ENCODE measurements at places on chromosomes 4 and X. TPM values are rescaled to one million over a fixed set of nuclear protein-coding genes. Genes with fewer than 3 reads are reported as not detected.

GRCh38 chr4:76799140-76799539 is 98.8 kb downstream of the SOWAHB start:
- H3K4me1 ChIP-seq, result peaks cover 17% of the 10 kb centered on the region
- H3K27me3 ChIP-seq, result no peaks in the 10 kb centered on the region
- H3K36me3 ChIP-seq, result no peaks in the 10 kb centered on the region

- DNase-seq, result no peak
- H3K4me3 ChIP-seq, result no peak overlapping the region
- H3K4me1 ChIP-seq, result peaks cover 8% of the 10 kb centered on the region
- H3K27me3 ChIP-seq, result no peaks in the 10 kb centered on the region
- no peaks in the 10 kb centered on the region for H3K36me3 ChIP-seq
Observed at GRCh38 chr4:150771382-150771781, 189.4 kb downstream of the MAB21L2 start.

GRCh38 chr4:84697615-84698201 is 114.8 kb downstream of the CDS1 start:
- no peak overlapping the region for H3K4me3 ChIP-seq
- no peaks in the 10 kb centered on the region for H3K27me3 ChIP-seq
- H3K36me3 ChIP-seq, result peaks cover 70% of the 10 kb centered on the region
- H3K27ac ChIP-seq, result no peak overlapping the region

DNA sequence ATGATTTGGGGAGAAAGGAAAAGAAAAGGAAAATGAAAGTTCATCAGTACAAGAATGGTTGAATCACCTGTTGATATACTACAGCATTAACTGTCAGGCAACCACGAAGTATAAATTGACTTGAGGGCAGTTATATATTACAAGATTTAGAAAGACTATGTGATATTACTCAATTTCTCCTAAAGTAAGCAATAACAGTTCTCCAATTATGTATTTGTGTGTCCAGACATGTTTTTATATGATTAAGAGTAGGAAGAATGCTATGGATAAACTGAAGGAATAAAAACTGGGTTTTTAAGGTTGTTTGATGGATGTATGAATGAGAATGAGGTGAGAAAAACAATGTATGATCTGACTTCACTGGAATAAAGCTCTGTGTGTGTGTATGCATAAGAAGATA is 2234.4 kb downstream of the ARAP2 start:
- no peaks in the 10 kb centered on the region for H3K36me3 ChIP-seq
- DNase-seq, result no peak
- no peak overlapping the region for H3K4me3 ChIP-seq
- H3K27ac ChIP-seq, result no peak overlapping the region
- H3K4me1 ChIP-seq, result no peaks in the 10 kb centered on the region
- H3K27me3 ChIP-seq, result no peaks in the 10 kb centered on the region

The HSFX3 gene
- not detected for total RNA-seq

DNA sequence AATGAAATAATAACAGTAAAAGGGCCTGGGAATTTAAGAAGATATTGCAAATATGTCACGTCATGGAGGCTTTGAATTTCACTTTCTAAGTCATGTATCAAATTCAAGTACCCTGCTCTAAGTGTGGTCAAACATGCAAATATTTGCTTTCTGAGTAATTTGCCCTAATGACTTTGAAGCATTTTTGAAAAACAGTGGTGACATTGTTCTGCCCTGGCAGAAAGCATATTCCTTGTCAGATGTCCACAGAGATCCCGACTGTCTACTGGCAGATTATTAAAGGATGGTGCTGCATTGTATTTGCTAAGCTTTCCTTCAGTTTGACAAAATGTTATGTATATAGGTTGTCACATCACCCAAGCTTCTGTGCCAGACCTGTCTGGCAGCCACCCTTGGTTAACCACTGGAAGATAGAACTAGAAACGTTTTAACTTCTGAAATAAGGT is 92.5 kb downstream of the ANK2 start:
- H3K27me3 ChIP-seq, result no peaks in the 10 kb centered on the region
- peaks cover 36% of the 10 kb centered on the region for H3K4me1 ChIP-seq
- H3K4me3 ChIP-seq, result no peak overlapping the region
- no peak for DNase-seq
- peak overlapping the region; percentile 61 for H3K27ac ChIP-seq
- no peaks in the 10 kb centered on the region for H3K36me3 ChIP-seq

The ARSD gene
- total RNA-seq, result 14.7 TPM

The SATL1 gene
- 0.18 TPM for total RNA-seq

The CNKSR2 gene
- not detected for total RNA-seq

The NOX1 gene
- total RNA-seq, result not detected

The MAGEH1 gene
- total RNA-seq, result 28.2 TPM

The KCTD8 gene
- not detected for total RNA-seq

DNA sequence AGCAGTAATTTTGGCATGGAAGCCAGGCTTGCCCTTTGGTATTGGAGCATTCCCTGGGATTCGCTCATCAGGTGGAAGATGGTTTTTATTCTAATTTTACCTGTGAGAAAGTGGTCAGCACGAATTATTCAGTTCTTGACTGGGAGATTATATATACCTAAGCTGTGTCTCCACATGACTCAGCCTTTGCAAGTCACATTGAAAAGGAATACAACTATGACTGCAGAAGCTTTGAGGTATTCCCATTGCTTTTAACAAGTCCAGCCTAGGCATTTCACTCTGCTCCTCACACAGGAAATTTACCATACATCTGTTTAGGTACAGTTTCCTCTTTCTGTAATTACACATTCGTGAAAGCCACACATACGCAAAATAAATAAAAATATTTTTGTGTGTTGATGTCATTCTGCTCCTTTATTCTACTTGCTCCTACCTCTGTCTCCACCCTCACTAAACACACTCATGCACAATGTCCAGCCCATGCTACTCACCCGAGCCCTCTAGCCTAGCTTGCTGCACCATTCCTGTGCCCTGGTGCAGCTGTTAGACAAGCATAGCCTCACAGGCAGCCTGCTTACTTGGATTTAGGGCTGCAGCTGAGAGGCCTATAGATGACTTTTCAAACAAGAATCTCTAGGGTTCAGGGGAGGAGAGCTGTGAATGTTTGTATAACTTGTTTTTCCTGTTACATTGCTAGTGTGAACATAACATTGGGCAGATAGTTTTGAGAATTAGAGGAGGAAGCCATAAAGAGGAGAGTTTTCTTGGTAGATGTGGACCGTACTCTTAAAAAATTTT is 504.4 kb upstream of the FAT1 start:
- DNase-seq, result no peak
- H3K36me3 ChIP-seq, result no peaks in the 10 kb centered on the region
- no peak overlapping the region for H3K27ac ChIP-seq
- peaks cover 16% of the 10 kb centered on the region for H3K4me1 ChIP-seq
- H3K27me3 ChIP-seq, result no peaks in the 10 kb centered on the region

- no peaks in the 10 kb centered on the region for H3K4me1 ChIP-seq
- no peaks in the 10 kb centered on the region for H3K36me3 ChIP-seq
- no peaks in the 10 kb centered on the region for H3K27me3 ChIP-seq
- no peak overlapping the region for H3K4me3 ChIP-seq
Observed at GRCh38 chrX:68343551-68343950, 89.7 kb downstream of the OPHN1 start.

DNA sequence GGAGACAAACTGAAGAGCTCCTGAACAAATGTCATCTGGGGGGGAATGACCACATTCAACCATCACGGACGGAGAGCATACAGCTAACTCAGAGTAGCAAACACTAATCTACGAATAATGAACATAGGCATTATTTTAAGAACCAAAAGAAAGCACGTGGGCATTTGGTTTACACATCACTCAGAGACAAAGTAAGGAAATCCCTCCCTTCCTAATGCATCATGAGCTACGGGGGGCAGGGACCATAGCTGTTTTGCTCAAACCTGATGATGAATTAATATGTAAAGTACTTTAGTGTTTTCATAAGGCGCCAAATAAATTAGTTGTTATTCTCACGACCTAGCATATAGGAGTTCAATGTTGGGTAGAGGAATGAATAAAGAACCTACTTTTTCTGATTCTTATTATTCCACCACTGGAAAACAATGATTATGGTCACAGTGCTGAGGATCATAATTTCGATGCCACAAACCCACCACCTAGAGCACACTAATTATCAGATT is 11.7 kb upstream of the TMEM156 start:
- DNase-seq, result no peak
- peaks cover 12% of the 10 kb centered on the region for H3K36me3 ChIP-seq
- H3K27me3 ChIP-seq, result no peaks in the 10 kb centered on the region
- peaks cover 53% of the 10 kb centered on the region for H3K4me1 ChIP-seq

The PRRG1 gene
- total RNA-seq, result 23.4 TPM

DNA sequence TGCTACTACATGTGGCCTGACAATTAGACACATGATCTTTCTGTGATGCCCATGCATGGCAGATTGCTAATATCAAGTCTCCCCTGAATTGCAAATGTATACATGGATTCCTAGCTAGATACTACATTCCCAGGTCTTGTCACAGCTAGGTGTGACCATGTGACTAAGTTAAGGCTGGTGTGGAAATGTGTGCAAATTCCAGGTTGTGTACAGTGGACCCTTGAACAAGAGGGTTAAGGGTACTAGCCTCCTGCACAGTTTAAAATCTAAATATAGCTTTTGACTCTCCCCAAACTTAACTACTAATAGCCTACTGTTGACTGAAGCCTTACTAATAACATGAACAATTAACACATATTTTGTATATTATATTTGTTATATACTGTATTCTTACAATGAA is 48.4 kb downstream of the HSD17B13 start:
- no peaks in the 10 kb centered on the region for H3K36me3 ChIP-seq
- H3K4me1 ChIP-seq, result no peaks in the 10 kb centered on the region
- no peak overlapping the region for H3K27ac ChIP-seq
- DNase-seq, result no peak
- H3K4me3 ChIP-seq, result no peak overlapping the region

The HSFX4 gene
- not detected for total RNA-seq

GRCh38 chr4:170868170-170868569 is 778.4 kb upstream of the AADAT start:
- H3K36me3 ChIP-seq, result no peaks in the 10 kb centered on the region
- H3K4me1 ChIP-seq, result no peaks in the 10 kb centered on the region
- no peak overlapping the region for H3K27ac ChIP-seq
- no peak overlapping the region for H3K4me3 ChIP-seq

DNA sequence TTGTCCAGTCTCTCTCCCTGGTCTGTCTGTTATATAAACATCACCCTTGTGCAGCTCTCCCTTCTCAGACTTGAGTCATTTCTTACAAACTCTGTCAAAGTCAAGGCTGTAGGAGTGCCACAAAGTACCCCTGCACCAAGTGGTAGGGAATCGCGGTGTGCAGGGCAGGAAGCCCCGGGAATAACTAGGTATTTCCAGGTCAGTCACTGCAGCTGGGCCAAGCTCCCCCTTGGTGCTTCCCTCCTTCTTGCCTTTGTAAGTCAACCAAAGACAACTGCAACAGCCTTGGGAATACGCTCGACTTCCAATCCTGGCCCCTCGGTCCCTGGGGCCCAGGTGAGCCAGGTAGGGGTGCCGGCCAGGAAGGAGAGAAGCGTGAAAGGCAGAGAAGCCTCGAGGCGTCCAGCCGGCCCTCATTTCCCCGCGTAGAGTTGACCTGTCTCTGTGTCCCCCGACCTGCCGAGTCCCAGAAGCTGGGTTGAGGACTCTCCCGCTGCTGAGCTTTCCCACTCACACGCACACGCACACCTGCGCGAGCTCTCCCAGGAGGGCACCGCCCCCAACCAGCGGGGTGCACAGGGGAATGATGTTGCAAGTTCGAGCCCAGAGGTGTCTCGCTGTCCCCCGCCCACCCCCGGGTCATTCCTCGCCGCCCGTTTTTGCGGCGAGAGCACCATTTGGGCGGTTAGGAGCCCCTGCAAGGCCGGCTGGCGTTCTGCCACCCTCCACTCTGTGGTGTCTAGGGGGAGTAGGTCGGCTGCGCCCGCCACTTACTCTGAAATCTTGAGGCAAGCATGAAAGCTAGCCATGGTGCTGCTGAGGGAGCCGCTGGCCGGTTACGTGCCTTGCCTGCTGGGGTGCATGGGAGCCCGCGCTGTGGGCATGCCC is 22.8 kb upstream of the KIAA1210 start:
- H3K4me1 ChIP-seq, result no peaks in the 10 kb centered on the region
- no peak overlapping the region for H3K4me3 ChIP-seq
- no peaks in the 10 kb centered on the region for H3K27me3 ChIP-seq
- no peak overlapping the region for H3K27ac ChIP-seq
- H3K36me3 ChIP-seq, result no peaks in the 10 kb centered on the region
- no peak for DNase-seq

The NPNT gene
- total RNA-seq, result not detected

The PDLIM3 gene
- 87.3 TPM for total RNA-seq

- no peaks in the 10 kb centered on the region for H3K36me3 ChIP-seq
- H3K4me1 ChIP-seq, result no peaks in the 10 kb centered on the region
- H3K27ac ChIP-seq, result no peak overlapping the region
- DNase-seq, result no peak
Observed at GRCh38 chrX:150504397-150505182, 63.8 kb upstream of the MTM1 start.

DNA sequence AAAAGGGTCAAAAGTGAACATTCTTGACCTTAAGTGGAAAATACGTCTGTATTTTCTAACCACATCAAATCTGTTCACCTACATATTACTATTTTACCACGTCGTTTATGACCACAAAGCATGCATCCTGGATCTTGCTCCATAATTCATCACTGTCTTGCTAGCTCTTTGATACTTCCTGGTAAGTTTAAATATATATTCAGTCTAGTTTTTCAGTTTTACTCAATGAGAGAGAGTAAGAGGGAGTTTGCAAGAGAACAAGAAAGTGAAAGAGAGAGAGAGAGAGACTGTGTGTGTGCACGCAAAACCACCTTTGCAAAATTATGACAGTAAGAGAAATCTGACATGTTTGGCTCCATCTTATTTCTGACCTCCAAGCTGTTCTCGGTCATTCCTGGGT is 173.7 kb upstream of the GALNTL6 start:
- H3K27me3 ChIP-seq, result no peaks in the 10 kb centered on the region
- DNase-seq, result no peak
- H3K27ac ChIP-seq, result no peak overlapping the region
- no peak overlapping the region for H3K4me3 ChIP-seq
- no peaks in the 10 kb centered on the region for H3K4me1 ChIP-seq

The PFKFB1 gene
- total RNA-seq, result not detected

- peak; percentile 54 for DNase-seq
- no peaks in the 10 kb centered on the region for H3K36me3 ChIP-seq
- H3K4me1 ChIP-seq, result peaks cover 26% of the 10 kb centered on the region
- no peaks in the 10 kb centered on the region for H3K27me3 ChIP-seq
Observed at GRCh38 chr4:102623622-102624021, 122.5 kb downstream of the NFKB1 start.

DNA sequence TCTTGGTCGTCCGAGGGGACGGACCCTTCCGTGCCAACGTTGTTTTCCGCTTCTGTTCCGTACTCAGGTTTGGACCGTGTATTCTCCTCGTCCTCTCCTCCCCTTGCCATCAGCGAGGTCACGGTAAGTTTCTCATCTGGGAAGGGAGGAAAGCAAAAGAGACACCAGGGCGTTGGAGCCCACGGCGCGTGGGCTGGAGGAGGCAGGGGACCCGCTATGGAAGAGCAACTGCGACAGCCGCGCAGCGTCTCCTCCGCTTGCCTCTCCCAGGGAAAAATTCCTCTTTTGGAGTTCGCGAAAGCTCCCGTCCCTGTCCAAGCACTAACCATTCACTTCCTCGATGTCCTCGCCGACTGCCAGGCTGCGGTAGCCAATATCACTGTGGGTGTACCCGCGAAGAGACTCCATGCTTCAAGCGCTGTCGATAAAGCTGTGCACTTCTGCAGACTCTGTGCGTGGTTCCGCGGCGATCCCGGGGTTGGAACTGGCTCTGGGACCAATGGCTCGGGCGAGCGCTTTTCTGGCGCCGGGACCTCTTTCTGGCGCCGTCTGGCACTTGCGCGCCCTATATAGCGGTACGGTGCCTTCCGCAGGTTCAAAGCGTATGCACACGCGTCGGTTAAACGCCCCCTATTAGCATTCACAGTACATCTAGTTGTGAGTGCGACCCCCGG is at the start of gene ESX1:
ESX1 (minus strand) TSS at position 492 of the 674 bp plus-strand sequence; CDS start at position 408, 84 bp downstream.
- no peaks in the 10 kb centered on the region for H3K36me3 ChIP-seq
- peaks cover 22% of the 10 kb centered on the region for H3K27me3 ChIP-seq
- no peak for DNase-seq
- peaks cover 6% of the 10 kb centered on the region for H3K4me1 ChIP-seq
- H3K27ac ChIP-seq, result no peak within 1 kb of the TSS
